ENCODE measurements at places on chromosomes 3 and 15. TPM values are rescaled to one million over a fixed set of nuclear protein-coding genes. Genes with fewer than 3 reads are reported as not detected.

The FETUB gene
- not detected for total RNA-seq

The HEG1 gene
- 16.5 TPM for total RNA-seq

The CPN2 gene
- total RNA-seq, result 0.36 TPM

The CISH gene
- total RNA-seq, result 6.9 TPM

The CCDC14 gene
- total RNA-seq, result 21.4 TPM

The DOCK3 gene
- 1.3 TPM for total RNA-seq

The PPP4R2 gene
- total RNA-seq, result 42.2 TPM

The FES gene
- total RNA-seq, result 19.8 TPM

The ATP13A3 gene
- total RNA-seq, result 262 TPM

The PTPRG gene
- 45.7 TPM for total RNA-seq

The KLHL24 gene
- total RNA-seq, result 159 TPM

The RLBP1 gene
- total RNA-seq, result not detected

The CHRM5 gene
- not detected for total RNA-seq

The ATP2B2 gene
- total RNA-seq, result 0.63 TPM

The MYLK gene
- 4.8 TPM for total RNA-seq

The RAB27A gene
- 5.3 TPM for total RNA-seq

The CCPG1 gene
- 19.4 TPM for total RNA-seq

The ZNF860 gene
- total RNA-seq, result not detected

The EBLN2 gene
- 3.4 TPM for total RNA-seq

The MME gene
- 5.5 TPM for total RNA-seq

The SMAD6 gene
- 274 TPM for total RNA-seq

The XCR1 gene
- not detected for total RNA-seq

The ADCY5 gene
- total RNA-seq, result 93.7 TPM

The PPP1R14D gene
- total RNA-seq, result not detected

The DNAJC13 gene
- total RNA-seq, result 25.5 TPM

The SEMA3B gene
- total RNA-seq, result 16.7 TPM

The PLA2G4D gene
- 0.03 TPM for total RNA-seq

The MYL3 gene
- 2,390 TPM for total RNA-seq

The RBSN gene
- total RNA-seq, result 32.0 TPM

The LEKR1 gene
- total RNA-seq, result 0.42 TPM

The GOLGA8J gene
- not detected for total RNA-seq

The ABHD14A gene
- 56.5 TPM for total RNA-seq

The NR1D2 gene
- 11.9 TPM for total RNA-seq

The GOLGA8T gene
- 0.99 TPM for total RNA-seq

The DISP2 gene
- total RNA-seq, result 0.21 TPM

The STRIT1 gene
- total RNA-seq, result not detected

The CAMK2N2 gene
- not detected for total RNA-seq

The MEGF11 gene
- total RNA-seq, result 0.30 TPM

The OR5K2 gene
- total RNA-seq, result not detected

The BCHE gene
- 6.3 TPM for total RNA-seq

The CHD2 gene
- 118 TPM for total RNA-seq

The SLC28A1 gene
- 0.24 TPM for total RNA-seq

The KBTBD8 gene
- total RNA-seq, result 9.9 TPM

The GDPGP1 gene
- 9.1 TPM for total RNA-seq

The CYP1A2 gene
- total RNA-seq, result not detected

The GATM gene
- total RNA-seq, result 50.0 TPM

The DZIP1L gene
- 81.3 TPM for total RNA-seq

The PAQR9 gene
- 0.18 TPM for total RNA-seq

The ST3GAL6 gene
- 41.1 TPM for total RNA-seq

The LTF gene
- not detected for total RNA-seq

The GOLGA6B gene
- total RNA-seq, result not detected

The ALDH1L1 gene
- total RNA-seq, result 1.3 TPM

The PROK2 gene
- total RNA-seq, result not detected

The ATP10A gene
- total RNA-seq, result not detected

The LDHAL6B gene
- not detected for total RNA-seq

The TTC14 gene
- total RNA-seq, result 25.3 TPM

The HES1 gene
- 43.2 TPM for total RNA-seq

The ZBTB47 gene
- 20.0 TPM for total RNA-seq

The SELENOT gene
- total RNA-seq, result 74.7 TPM

The ALPK3 gene
- total RNA-seq, result 52.1 TPM

Data from cardiac muscle cell (in vitro differentiated cells and primary cell).